Right renal pelvis (tissue), 4 donors: ENCODE measurements at places on chromosomes 3 and 15.

- no peak for DNase-seq
Measured at GRCh38 chr3:72655131-72655551, 193.1 kb downstream of the SHQ1 start.

GRCh38 chr3:56835650-56836227 lies 34.0 kb upstream of the ARHGEF3 start:
- no peak for DNase-seq

DNA sequence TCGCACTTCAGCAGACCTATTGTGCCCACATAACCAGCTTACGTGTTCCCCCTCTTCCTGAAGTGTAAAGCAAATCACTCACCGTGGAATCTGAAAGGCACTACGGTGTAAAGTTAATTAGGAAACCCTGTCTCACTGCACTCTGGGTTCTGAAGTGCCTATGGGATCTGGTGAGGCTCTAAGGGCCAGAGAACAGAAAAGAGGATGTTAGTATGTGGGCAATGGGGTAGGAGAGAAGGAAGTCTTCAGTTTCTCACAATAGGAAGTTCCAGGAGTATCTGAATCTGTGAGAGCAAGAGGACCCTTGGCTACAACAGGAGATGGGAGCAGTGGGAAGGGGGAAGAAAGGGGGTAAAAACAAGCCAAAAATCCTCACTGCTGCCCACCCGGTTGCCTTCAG lies 71.4 kb downstream of the ITGB5 start:
- no peak for DNase-seq

DNA sequence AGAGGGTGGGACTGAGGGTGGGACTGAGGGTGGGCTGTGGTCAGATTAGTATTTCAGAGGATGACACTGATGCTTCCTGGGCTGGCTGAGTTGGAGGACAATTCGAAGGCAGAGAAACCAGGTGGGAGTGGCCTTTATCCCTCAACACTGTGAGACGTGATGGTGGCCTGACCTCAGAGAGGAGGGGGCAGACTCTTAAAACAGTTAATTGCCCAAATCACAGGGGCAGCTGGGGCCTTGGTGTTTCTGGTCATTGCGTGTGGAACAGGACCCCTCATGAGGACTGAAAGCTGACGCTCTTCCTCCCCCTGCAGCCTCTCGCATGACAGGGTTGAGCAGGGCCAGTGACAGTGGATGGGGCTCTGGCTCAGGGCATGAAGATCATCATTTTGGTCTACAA lies 18.7 kb downstream of the DNASE1L3 start:
- DNase-seq = no peak

DNA sequence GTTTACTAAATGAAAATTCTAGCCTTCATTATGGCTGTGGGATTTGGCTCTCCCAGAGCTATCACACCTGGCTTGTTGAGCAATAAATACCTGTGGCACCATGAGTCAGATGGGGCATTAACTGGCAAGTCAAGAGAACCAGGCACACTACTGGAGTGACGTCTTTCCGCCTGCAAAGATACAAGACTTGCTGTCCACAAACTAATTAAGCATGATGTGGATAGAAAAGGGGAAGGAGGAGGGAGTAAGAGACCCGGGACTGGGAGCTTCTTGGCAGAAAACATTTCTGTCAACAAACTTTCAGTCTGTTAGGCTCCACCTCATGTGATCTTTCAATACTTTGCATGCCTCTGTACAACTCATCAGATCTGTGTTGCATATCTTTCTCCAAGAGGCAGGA lies 56.5 kb downstream of the CLDN1 start:
- no peak for DNase-seq

- DNase-seq = no peak
Measured at GRCh38 chr3:127768346-127769008, 53.8 kb downstream of the MGLL start.
